Stimulated activated CD4-positive, alpha-beta T cell treated with anti-CD3 and anti-CD28 coated beads, Interleukin-15, amount 100 ng/mL, for 48 hours (primary cell): ENCODE measurements at places on chromosomes 11 and 22.
A peak's percentile ranks its signal among the peaks of the same experiment; 100 is the strongest.

- no peak for DNase-seq
These were observed 103.3 kb upstream of the ANO5 start for GRCh38 chr11:22089609-22090008.

- DNase-seq, result no peak
These were observed 221.9 kb downstream of the FAM76B start for GRCh38 chr11:95567685-95568084.

- no peak for DNase-seq
These were observed 427.4 kb upstream of the CADM1 start for GRCh38 chr11:115931548-115932083.

DNA sequence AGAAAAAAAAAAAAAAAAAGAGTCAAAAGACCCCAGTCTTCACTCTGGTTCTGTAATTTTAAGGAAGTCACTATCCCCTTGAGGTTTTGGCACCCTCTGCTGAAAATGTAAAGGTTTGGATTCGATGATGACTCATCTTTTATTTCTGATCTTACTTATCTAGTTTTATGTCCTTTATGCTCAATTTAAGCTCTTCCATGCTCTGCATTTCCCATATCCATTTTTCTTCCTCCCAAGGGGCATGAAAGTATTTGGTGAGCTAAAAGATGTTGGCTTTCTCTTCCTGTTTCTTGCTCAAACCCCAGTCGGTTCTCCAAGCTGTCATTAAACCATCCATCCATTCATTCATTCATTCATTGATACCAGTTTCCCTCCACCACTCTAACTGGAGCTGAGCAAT, 61.0 kb upstream of the CDON start:
- no peak for DNase-seq

- no peak for DNase-seq
These were observed 199.3 kb upstream of the ISX start for GRCh38 chr22:34866495-34867131.

GRCh38 chr22:16608931-16609330, 16.3 kb upstream of the CCT8L2 start:
- no peak for DNase-seq

- no peak for DNase-seq
These were observed 213.3 kb downstream of the ETS1 start for GRCh38 chr11:128374026-128374425.

DNA sequence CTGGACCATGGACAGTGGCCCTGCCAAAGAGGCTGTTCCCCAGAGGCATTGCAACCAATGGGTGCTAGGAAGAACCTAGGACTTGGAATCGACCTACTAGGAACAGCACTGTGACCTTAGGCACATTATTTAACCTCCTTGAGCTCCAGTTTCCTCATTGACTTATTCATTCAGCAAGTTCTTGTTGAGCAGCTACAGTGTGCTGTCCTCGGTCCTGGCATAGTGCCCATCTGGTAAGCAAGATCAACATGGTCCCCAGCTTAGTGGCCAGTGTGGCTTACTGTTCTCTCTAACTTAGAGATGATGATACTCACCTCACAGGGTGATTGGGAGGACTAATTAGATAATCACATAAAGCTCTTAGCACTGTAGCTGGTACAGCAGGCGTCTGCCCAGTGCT, 8.2 kb downstream of the ABCG4 start:
- no peak for DNase-seq

DNA sequence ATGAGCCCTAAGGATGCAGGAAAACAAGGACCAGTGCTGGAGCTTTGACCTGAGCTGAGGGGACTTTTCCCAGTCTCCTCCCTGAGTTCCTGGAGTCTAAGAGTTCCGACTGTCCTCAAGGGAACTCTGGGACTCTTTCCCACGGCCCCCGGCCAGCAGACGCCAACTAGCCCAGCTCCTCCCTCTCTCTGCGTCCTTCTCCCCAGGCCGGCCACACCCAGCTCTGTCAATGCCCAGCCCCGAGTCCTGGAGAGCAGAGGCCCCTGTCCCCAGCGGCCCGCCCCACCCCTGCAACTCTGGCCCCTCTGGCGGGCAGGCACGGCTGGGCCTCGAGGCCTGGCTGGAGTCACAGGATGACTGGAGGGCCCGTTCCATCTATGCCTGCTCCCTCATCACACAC, 29.8 kb downstream of the NECTIN1 start:
- DNase-seq, result no peak

DNA sequence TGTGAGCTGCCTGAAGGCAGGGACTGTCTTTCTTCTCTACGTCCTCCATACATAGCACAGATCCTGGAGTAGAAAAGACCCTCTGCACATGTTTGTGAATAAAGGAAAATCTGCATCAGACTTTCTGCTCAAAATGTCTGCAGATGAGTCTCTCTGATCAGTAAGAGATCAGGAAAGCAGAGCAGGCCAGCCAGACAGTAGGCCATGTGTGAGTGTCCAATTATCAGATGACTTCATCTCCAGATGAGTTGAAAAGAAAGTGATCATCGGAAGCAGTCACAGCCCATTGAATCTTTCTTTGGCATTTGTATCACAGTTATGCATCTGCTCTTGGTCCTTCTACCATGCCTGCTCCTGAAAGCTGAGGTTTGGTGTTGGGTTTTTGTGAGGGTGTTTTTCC, 298.7 kb upstream of the NCAM1 start:
- no peak for DNase-seq

- DNase-seq, result no peak
These were observed 189.8 kb downstream of the CSNK2A3 start for GRCh38 chr11:11163236-11163635.

DNA sequence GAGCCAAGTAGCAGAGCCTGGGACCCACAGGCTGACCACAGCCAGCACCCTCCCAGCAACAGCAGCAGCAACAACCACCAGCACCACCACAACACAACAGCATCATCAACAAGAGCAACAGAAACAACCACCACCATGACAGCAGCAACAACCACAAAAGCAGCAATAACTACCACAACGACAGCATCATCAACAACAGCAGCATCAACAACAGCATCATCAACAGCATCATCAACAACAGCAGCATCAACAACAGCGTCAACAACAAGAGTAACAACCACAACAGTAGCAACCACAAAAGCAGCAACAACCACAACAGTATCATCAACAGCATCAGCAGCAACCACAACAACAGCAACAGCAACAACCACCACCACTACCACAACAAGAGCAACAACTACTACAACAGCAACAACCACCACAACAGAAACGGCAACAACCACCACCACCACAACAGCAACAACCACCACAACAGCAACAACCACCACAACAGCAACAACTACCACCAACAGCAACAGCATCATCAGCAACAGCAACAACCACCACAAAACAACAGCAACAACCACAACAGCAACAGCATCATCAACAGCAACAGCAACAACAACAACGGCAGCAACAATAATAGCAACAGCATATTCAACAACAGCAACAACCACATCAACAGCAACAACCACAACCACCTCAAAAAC, 22.1 kb upstream of the FGF3 start:
- DNase-seq, result no peak

DNA sequence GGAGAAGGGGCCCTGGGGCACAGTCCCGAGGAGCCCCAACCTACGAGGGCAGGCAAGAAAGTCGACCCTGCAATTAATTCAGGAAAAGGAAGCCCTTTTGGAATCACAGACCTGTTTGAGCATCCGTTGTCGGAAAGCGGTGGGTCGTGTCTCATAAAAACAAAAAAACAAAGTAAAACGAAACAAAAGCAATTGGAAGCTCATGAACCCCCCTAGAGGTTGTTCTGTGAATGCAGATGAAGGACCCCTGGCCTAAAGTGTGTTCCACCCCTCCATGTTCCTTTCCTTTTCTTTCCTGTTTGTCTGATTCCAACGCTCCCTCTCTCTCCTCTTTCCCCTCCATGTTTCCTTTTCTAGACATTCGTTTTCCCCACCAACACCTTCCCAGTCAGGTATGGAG, 203.7 kb downstream of the GRIK4 start:
- no peak for DNase-seq

- peak; percentile 78 for DNase-seq
These were observed 465 bp upstream of the TTC9C start for GRCh38 chr11:62727872-62728170.

- DNase-seq, result no peak
These were observed 367.9 kb downstream of the MN1 start for GRCh38 chr22:27433585-27434190.

DNA sequence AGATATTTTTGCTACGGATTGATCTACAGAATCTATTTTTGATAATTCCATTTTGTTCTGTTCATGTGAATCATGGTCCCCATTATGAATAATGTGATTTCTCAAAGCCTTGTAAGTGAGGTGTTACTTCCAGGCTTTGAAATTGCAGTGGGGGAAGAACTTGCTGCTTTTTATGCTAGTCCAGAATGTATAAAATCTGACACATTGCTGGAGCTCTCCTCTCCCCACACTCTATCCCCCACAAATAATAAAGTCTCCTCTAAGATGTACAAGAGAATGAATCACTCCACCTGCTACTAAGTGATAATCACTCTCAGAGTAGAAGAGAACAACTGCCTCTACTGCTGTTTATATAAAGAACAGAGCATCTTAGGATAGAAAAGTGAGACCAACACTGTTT, 5.9 kb upstream of the RAB6A start:
- no peak for DNase-seq

- DNase-seq, result peak; percentile 60
These were observed at the start of gene ESAM for GRCh38 chr11:124762105-124762623. Gene ESAM (minus strand): TSS chr11:124762290. CDS start chr11:124762154, 136 bp downstream.

DNA sequence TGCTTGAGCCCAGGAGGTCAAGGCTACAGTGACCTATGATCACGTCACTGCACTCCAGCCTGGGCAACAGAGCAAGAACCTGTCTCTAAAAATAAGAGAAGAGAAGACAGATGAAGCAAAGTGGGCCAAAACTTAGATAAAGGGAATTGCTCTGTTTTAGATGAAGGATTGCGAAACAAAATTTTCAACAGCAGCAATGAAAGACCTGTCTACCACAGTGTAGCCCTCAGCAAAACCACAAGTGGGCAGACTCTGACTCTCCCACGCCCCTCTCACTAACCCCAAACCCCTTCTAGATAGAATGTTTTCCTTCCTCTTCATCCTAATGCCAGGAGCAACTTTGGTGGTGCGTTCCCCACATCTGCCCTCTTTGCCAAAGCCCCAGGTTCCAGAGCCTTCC, 105.6 kb upstream of the ALDH3B2 start:
- DNase-seq, result no peak

DNA sequence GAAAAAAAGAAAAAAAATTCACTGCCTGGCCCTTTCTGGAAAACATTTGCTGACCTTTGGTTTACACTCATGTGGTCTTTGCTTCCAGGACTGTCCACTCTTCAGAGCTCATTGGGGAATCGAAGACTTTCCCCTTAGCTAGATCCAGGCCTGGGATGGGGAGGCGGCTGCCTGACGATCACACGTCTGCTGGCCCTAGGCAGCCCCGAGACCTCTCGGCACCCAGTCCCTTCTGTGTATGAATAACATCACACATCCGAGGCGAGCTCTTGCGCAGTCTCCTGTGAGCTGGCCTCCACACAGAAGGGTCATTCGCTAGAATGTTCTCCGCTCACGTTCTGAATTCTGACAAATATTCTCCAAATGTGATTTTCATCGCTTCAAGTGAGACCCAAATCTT, 25.7 kb upstream of the GAL start:
- DNase-seq, result no peak

- no peak for DNase-seq
These were observed 55.4 kb downstream of the MED15 start for GRCh38 chr22:20562607-20563465.

DNA sequence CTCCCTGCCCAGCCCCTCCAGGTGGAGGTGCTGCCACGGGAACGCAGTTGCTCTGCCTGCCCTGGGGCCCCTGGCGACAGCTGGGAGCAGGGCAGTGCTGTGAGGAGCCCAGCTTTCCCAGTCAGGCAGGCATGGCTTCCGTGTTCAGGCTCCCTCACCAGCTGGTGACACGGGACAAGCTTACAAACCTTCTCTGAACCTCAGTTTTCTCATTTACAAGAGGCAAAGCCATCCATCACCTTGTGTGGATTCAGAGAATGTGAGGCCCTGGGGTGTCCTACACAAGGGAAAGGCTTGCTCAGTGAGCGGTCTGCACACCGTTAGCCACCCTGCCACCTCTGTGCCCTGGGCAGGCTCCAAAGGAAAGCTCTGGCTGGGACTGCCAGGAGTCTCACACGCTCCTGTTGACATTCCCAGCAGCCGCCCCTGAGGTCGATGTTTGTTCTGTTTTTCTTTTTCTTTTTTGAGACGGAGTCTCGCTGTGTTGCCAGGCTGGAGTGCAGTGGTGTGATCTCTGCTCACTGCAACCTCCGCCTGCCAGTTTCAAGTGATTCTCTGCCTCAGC, 23.5 kb downstream of the SUN2 start:
- DNase-seq, result no peak

DNA sequence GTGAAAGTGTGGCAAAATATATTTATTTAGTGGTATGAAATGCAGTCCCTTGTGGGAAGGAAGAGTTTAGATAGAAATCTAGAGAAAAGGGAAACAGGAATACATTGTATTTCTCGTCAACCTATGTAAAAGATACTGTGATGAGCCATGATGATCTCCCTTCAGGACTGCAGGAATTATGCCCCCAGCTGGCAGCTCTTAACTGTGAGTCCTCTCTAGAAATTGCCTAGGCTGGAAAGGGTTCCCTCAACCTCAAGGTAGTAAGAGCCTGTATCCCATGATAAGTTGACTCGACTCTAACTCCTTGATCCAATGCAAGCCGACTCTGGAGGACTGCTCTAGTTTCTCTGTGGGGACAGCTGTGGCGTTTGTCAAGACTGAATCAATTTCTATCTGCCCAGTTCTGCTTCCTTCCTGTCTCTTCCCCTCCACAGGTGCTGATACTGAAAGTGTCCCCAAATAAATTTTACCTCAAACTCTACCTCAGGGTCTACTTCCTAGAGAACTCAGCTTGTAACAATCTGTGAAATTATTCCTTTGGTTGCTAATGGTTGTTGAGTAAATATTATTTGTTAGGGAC, 897.3 kb downstream of the METTL15 start:
- no peak for DNase-seq

DNA sequence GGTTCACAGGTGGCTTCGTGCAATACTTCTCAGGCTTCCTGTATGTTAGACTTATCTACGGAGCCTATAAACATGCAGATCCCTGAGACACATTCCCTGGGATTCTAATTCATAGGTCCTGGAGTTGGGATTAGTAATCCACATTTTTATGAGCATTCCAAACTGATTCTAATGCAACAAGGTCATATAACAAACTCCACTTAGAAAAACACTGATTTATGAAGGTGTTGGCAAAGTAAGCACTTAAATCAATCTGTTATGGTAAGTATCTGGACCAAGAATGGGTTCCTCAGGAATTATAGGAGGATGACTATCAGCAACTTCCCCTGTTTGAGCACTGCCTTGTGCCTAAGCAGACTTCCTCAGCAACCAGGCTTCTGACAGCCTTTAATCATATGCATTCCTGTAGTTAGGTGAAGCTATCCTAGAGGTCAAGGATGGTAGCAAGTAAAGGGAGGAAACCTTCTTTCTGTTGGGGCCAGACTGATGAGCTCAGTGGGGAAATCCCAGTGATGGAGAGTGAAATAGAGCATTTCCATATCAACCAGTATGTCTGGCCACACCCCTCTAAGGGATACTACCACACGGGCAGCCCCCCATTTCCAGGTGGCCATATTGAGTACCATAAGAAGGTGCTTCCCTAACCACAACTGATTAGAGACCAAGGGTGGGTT, 89.6 kb downstream of the RASSF10 start:
- DNase-seq, result no peak

- no peak for DNase-seq
These were observed 13.6 kb upstream of the RFPL2 start for GRCh38 chr22:32218470-32218869.

- DNase-seq, result no peak
These were observed 96.9 kb upstream of the CRYBB3 start for GRCh38 chr22:25102722-25103121.

GRCh38 chr11:39174965-39175364, 2284.5 kb downstream of the LRRC4C start:
- DNase-seq, result no peak

GRCh38 chr11:38839071-38839470, 2241.0 kb upstream of the RAG2 start:
- no peak for DNase-seq
